ENCODE measurements at places on chromosomes 7 and 10. TPM values are rescaled to one million over a fixed set of nuclear protein-coding genes. Genes with fewer than 3 reads are reported as not detected.

GOLGA7B gene
- total RNA-seq, result 12.0 TPM

MTG1 gene
- total RNA-seq, result 51.2 TPM

CYP2E1 gene
- 14.5 TPM for total RNA-seq

DRGX gene
- not detected for total RNA-seq

MSMB gene
- not detected for total RNA-seq

IFIT2 gene
- 17.6 TPM for total RNA-seq

C10orf62 gene
- total RNA-seq, result not detected

FAM25G gene
- not detected for total RNA-seq

ZNF853 gene
- 0.85 TPM for total RNA-seq

BTBD16 gene
- total RNA-seq, result not detected

CCDC71L gene
- total RNA-seq, result 20.7 TPM

ORAI2 gene
- 50.5 TPM for total RNA-seq

COL26A1 gene
- not detected for total RNA-seq

GPR26 gene
- not detected for total RNA-seq

FAM20C gene
- total RNA-seq, result 1.4 TPM

CUBN gene
- 5.3 TPM for total RNA-seq

SUGCT gene
- 0.68 TPM for total RNA-seq

NPSR1 gene
- not detected for total RNA-seq

MEOX2 gene
- total RNA-seq, result not detected

ABCB4 gene
- total RNA-seq, result 0.23 TPM

CPXM2 gene
- not detected for total RNA-seq

KCNMA1 gene
- total RNA-seq, result 0.27 TPM

SDK1 gene
- total RNA-seq, result 0.13 TPM

AVPI1 gene
- total RNA-seq, result 5.6 TPM

DYNC1I1 gene
- total RNA-seq, result 0.12 TPM

ITPRID1 gene
- not detected for total RNA-seq

WIPF3 gene
- 0.08 TPM for total RNA-seq

PPP1R17 gene
- total RNA-seq, result not detected

ARHGAP22 gene
- total RNA-seq, result 1.4 TPM

SPAM1 gene
- not detected for total RNA-seq
